ENCODE measurements at places on chromosomes 1 and 21.

GRCh38 chr1:10604966-10605365, 130.2 kb downstream of the PEX14 start:
- no peak for DNase-seq

DNA sequence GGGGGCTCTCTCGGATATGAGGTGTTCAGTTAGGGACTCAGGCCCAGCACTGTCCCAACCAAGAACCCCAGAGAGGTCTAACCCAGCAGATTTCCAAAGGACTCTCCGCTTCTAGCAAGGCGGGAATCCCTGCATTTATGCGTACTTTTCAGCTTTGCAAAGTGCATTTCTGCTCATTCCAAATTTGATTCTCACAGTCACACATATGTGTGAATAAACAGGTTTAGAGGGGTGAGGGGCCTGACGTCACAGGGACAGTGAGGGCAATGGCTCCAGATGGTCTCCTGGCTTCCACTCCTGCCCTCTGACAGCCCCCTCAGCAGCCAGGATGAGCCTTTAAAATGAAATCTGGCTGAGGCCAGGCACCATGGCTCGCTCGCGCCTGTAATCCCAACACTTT, 921 bp upstream of the ECE1 start:
- DNase-seq = no peak

DNA sequence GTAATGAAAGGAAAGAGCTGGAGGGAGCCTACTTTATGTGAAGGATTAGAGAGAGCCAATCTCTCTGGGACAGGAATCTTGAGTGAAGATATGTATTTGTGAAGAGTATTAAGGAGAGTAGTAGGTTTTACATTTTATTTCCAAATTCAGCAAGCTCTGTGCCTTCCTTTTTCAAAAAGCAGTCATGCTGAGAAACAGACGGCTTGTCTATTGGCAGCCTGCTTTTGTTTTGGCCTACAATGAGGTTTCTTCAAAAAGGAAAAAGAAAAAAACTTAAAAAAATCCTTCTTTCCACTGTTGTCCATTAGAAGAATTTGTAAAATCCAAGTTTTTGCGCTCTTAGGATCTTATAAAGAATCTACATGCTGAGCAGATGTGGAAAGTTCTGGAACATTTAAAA, 103.6 kb upstream of the PTGFR start:
- DNase-seq = no peak

- DNase-seq = peak; percentile 46
Observed at GRCh38 chr1:76303340-76303717, 228.8 kb downstream of the ST6GALNAC3 start.

DNA sequence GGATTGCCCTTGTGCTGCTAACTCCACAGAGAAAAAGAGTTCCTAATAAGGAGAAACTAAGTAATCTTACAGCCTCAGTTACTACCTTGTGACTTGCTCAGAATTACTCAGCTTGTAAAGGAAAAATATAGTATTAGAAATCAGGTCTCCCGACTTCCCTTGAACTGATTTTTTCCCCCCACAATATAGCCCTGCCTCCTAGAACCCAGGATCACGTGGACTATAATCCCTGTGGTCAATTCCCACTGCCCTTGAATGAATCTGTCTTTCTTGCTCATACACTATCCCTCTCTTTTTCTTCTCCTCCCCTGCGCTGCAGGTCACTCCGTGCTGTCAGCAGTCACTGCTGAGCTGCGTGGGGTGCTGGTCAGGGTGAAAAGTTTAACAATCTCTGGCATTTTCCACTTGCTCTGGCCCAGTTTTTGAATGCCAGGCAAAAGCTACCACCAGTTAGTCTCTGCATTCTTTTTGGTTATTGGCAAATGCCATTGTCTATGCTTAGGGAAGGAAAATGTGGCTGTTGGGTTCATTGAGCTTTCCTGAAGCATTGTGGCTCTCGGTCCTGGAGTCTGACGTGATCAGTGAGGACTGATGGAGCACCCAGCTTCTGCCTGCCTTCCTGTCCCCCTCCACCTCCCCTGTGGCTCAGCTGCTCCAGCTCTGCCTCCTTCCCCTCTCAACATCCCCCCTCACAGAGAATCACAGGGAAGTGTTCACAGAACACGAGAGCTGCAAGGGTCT, 1.9 kb upstream of the MYOC start:
- no peak for DNase-seq

DNA sequence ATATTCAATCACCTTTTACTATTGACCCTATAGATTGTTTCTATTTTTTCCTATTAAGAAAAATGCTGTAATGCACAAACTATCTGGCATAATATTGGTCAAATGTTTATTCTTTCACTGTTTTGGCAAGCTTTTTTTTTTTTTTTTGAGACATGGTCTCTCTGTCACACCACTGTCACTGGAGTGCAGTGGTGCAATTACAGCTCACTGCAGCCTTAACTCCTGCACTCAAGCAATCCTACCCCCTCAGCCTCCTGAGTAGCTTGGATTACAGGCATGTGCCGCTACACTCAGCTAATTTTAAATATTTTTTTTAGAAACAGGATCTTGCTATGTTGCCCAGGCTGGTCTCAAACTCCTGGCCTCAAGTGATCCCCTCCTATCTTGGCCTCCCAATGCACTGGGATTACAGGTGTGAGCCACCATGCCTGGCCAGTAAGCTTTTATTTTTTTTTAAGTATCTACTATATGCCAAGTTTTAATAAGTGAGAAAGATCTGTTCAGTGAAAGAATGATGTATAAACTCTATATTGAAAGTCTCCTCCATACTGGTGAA, 3.4 kb downstream of the CDC7 start:
- DNase-seq = no peak

DNA sequence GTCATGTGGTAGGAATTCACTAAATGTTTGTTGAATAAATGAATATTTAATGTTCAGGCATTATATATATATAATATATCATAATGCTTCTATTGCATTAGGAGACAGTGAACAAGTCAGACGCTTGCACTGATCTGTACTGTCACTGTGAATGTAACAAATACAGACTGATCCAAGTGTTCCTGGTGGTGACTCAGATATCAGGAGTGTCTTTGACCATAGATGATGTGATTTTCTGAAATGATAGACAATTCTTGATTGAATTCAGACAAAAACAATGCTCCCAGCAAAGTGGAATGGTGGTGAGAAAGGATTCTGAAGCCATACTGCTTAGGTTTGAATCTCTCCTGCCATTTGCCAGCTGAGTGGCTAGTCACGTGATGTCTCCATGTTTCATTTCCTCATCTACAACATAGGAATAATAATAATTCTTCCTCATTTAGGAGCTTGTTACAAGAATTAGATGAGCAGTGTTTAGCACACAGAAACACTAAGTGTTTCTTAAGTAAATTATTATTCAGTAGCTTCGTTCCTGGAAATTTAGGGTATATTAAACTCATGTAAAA, 71.0 kb downstream of the OLFML2B start:
- DNase-seq = no peak

DNA sequence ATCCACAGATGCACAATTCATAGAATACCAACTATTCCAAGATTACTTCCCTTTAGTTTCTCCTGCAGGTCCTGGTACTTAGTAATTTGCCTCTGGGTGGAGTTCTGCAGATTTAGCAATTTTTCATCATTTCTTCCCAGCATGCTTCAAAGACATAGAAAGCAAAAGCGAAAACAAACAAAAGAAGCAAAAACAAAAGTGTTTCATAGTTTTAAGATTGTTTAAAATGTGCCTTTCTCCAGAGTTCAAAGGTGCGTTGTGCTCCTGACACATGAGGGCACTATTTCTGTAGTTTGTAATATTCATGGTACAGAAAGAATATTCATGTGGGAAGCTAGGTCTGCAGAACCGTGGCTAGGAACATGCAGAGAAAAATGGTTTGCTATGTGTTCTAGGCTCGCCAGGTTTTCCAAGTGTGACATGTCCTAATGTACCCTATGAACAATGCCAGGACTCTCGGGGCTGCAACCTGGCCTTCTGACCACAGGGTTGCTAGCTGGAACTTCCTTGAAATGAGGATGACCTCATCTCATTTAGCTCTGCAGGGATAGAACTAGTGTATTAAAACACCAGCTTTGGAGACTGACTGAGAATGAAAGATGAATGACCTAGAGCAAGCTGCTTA, 30.0 kb upstream of the RCSD1 start:
- no peak for DNase-seq

GRCh38 chr1:108601708-108602410, 42.0 kb downstream of the EEIG2 start:
- DNase-seq = no peak

- DNase-seq = no peak
Observed at GRCh38 chr21:32348604-32349332, 44.0 kb downstream of the URB1 start.

- DNase-seq = no peak
Observed at GRCh38 chr1:74654708-74655107, 18.9 kb downstream of the ERICH3 start.

- DNase-seq = no peak
Observed at GRCh38 chr1:76291191-76291590, 216.6 kb downstream of the ST6GALNAC3 start.

DNA sequence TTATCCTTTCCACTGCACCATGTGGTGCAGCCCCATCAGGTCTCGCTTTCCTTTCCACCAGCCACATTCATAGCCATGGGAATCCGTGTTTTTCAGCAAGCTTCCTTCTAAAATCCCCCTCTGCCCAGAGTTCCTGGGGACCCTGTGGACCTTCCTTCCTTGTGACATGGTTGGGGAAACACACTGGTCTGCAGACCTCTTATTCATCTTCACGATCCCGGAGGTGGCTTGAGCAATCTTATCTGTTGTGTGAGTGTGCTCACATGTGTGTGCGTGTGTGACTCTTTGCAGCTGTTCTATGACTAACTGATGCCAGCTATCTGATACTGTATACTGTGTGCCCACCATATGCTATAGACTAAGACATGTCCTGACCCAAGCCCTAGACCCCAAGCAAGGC, 15.6 kb upstream of the IL10 start:
- no peak for DNase-seq

DNA sequence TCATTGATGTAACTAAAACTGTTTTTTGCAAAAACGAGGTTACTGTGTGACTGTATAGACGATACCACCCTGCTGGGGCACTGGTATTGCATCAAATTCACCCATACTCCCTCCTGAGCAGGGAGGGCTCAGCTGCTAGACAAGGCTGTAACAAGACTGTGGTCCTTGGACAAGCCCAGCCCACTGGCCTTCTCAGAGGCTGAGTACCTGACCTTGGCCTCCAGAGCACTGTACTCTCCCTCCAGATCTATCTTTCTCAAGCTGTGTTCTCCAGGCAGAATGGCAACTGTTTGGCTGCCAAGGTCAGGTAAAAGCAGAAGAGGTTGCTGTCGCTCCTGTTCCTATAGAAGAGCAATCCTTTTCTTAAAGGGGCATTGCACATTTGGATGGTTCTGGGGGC, 8.5 kb downstream of the OLFML2B start:
- DNase-seq = no peak

- DNase-seq = no peak
Observed at GRCh38 chr1:187212377-187212776, 383.6 kb downstream of the PLA2G4A start.

Data from NCI-H2081 treated with DMSO at 0.1 percent for 48 hours (cell line).